Naive thymus-derived CD4-positive, alpha-beta T cell (primary cell): ENCODE measurements at places on chromosomes 5 and 9. TPM values are rescaled to one million over a fixed set of nuclear protein-coding genes. Genes with fewer than 3 reads are reported as not detected.

GRCh38 chr5:5738797-5739489 lies 316.5 kb downstream of the ICE1 start:
- DNase-seq, result no peak

Gene ENTPD2
- polyA plus RNA-seq, result not detected

Gene FBXW5
- 113 TPM for polyA plus RNA-seq

DNA sequence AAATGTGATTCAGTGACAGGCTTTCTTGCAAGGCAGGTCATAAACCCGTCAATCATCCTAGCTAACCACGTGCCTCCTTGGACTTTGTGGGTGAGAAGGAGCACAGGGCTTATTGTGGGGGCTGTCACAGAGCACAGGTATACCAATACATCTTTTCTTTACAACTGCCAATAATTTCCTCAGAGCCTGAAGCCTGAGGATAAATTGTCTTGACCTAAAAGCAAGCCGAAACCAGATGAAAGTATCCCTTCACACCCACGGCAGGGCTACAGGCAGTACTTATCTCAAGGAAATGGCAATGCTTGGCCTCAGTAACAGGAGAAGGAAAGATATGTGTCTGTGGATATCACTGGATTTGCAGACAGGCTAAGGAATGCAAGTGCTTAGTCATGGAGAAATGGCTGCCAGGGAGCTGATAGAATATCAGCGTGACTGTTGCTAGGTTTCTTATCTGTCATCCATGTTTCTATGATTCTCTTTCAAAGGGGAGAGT lies 90.3 kb upstream of the ZNF366 start:
- DNase-seq, result no peak

GRCh38 chr5:68283766-68284165 lies 68.2 kb downstream of the PIK3R1 start:
- DNase-seq, result no peak

Gene ANKH
- 45.5 TPM for polyA plus RNA-seq

DNA sequence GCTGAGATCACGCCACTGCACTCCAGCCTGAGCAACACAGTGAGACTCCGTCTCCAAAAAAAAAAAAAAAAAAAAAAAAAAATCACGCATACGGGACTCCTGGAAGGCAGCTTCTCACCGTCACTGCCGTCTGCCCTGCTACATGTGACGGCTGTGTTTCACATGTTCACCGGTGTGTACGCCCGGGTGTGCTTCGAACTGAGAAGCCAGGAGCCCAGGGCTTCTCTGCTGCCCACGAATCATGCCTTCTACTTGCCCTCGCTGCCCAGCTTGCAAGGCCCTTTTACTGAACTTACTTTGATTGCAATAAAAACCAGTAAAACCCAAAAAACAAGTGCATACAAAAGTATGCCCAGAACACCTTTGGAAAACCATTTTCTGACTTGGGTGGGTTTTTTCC lies 5.8 kb upstream of the NKD2 start:
- no peak for DNase-seq

Gene WDR31
- polyA plus RNA-seq, result 0.48 TPM

- DNase-seq, result no peak
Observed at GRCh38 chr9:120693700-120694008, 20.6 kb downstream of the MEGF9 start.

Gene TAF1L
- polyA plus RNA-seq, result not detected

DNA sequence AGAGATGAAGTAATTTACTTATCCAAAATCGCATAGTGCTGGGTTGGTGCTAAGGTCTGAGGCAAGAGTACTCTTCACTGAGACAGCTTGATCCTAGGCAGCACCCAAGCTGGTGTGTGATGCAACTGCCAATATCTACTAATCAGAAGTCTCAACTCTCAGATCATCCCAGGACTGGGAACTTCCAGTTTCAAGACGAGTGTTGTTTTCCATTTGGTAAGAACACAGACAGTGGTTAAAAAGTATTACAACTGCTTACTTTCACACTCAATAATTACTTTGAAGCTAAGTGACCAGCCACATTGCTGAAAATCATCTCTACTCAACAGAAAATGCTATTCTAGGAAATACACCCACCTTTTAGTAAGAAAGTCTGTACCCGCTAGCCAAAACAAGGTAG lies 45.3 kb downstream of the FBXW11 start:
- DNase-seq, result no peak

Gene PCDHGA3
- not detected for polyA plus RNA-seq

DNA sequence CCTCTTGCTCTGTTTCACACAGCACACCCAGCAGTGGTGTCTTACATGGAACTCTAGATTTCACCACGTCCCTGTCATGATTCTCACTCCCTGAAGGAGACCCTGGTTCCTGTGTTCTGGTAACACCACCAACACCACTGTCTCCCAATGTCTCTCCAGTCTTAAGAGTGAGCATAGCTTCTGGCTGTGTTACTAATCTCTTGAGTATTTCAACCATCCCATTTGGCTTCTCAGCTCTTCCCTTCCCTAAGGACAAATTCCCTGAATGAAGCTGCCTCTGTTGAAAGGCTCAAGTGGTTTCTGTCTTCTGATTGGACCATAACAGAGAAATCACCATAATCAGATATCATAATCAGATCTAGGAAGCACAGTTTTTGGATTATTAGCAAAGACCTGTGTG lies 311.8 kb downstream of the DNAH5 start:
- DNase-seq, result no peak

DNA sequence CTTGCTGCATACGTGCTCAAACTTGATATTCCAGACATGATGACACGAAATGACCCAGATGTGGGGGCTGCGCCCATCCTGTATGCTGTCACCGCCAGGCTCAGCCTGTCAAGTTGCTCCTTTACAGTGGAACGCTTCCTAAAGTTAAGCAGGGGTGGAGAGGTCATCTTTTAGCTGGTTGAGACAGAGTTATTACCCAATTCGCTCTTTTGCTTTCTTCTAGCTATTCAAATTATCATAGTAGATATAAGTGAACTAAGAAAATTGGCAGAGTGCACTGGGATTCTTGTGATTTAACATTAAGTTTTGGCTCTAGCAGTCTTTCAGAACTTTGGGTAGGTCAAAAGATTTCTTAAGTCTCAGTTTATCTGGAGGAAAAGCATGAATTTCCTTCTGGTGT lies 69.8 kb upstream of the BASP1 start:
- DNase-seq, result no peak

DNA sequence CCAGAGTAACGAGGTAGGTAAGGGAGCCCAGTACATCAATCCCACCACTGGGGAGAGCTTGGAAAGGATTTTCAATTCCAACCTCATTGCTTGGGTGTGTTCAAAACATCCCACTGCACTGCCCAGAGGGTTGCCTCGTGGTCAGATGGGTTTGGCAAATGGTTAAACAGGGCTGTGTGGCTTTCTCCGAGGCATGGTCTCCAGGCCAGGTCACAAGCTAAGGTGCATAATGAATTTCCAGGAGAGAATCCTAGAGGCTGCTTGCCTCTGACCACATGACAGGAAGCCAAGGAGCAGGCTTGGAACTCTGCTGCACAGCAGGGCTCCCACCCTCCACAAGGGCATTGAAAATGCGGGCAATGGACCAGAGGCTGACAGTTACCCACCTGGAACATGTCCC lies 51.6 kb downstream of the DAP start:
- no peak for DNase-seq

- DNase-seq, result no peak
Observed at GRCh38 chr9:14780251-14780650, 57.7 kb upstream of the CER1 start.
